Thymus (tissue), 14 donors: ENCODE measurements at places on chromosomes 1 and 21.

DNA sequence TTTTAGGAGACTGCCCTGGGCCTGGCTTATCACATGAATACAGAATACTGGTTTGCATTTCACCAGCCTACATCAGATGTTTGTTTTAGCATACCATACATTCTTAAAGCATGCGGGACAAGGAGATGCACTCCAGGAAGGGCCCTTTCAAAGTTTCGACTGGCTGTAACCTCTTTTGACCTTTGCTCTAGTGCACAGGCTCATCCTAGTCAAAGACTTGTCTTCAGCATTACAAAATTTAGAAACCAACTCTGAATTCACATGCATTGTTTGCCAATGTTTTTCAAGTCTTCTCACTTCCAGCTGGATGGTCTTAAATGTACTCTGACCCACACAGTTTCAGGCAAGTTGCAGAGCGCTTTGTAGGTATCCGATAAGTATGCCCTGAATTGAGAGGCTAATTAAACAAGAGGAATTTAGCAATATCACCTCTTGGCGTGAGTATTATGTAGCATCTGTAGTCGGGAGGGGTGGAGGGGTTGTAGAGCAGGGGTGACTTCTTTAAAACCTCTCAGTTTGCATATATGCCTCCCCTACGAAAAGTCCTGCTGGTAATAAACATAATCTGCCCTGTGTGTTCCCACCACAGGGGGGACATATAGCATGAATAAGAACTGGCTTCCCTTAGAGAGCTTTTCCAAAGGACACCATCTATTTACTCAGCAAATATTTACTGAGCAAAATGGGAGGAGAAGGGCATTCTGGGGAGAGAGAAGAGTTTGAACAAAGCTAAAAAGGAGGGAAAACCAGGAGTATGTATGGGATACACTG is 24.4 kb upstream of the AHCYL1 start:
- no peak for DNase-seq

GRCh38 chr1:940107-941014 is 16.6 kb downstream of the SAMD11 start:
- no peak for DNase-seq

- no peak for DNase-seq
Measured at GRCh38 chr1:21244986-21245687, 45.1 kb downstream of the ECE1 start.

DNA sequence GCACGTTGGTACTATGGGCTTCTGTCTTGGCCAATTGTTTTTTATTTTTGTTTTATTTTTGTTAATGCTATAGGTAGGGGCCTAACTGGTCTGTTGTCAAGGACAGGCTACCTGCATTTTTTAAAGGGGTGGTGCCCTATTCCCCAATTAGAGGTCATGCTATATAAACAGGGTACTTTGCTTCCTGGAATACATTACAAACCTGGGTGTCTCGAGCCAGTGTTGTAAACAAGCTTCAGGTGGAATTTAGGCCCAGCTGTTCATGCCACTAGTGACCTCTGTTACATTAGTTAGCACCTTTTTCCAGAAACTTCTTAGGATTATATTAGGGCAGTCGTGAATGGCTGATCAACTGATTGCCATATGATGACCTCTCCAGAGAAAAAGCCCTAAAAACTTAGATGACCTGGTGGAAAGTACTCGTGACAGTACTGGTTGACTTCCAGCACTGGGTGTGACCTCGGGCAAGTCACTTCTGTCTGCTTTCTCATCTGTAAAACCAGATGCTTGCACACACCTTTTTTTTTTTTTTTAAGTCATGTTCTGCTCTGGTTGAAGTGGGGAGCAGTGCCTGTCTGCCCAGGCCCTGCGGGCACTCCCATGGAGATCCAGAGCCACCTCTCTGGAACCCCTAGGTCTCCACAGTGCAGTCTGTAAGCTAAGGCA is 46.5 kb downstream of the ELK4 start:
- no peak for DNase-seq

DNA sequence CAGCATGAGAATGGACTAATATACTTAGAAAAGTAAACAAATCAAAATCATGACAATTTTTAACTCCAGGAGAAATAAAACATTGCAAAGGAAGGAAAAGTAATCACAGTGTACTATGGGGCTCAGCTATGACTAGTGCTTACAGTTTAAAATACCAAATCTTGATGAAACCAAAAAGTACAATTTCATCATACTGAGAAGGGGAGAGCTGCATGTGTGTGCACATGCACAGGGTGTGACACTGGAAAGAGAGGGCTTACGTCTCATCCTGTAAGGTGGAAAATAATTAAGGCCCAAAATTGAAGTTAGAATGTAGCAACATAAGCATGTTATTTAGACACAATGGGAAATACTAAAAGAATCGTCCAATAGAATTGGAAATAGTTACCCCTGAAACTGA is 64.6 kb downstream of the OMA1 start:
- no peak for DNase-seq

- no peak for DNase-seq
Measured at GRCh38 chr1:184028854-184029623, 8.5 kb downstream of the COLGALT2 start.

DNA sequence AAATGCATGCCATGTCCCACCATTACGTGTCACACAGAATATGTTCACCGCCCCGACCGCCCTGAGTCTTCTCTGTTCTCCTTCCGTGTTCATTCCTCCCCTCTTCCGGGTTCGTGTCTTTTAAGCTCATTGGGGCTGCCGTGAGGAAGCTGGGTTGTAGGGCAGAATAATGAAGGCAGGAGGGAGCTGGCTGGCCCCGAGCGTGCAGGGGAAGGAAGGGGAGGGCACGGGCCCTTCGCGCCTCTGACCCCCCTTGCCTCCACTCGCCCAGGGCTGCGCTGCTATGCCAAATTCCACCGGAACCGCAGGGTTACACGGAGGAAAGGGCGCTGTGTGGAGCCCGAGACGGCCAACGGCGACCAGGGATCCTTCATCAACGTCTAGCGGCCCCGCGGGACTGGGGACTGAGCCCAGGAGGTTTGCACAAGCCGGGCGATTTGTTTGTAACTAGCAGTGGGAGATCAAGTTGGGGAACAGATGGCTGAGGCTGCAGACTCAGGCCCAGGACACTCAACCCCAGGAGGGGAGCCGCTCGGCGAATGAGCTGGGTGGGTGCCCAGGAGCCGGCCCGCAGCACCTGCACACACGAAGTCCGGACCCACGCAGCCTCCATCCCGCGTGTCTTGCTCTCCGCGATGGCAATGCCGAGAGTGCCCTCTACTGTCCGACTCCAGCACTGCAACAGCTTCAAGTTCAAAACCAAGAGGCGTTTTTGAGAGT is 16.5 kb upstream of the AGTRAP start:
- DNase-seq: peak; percentile 78

GRCh38 chr1:110207831-110208230 is 2.3 kb upstream of the KCNC4 start:
- peak; percentile 62 for DNase-seq

- DNase-seq: no peak
Measured at GRCh38 chr21:15659753-15660422, 69.9 kb upstream of the USP25 start.

- DNase-seq: no peak
Measured at GRCh38 chr1:84836145-84836544, 56.9 kb downstream of the LPAR3 start.

- DNase-seq: no peak
Measured at GRCh38 chr1:68361346-68361910, 88.3 kb downstream of the RPE65 start.

DNA sequence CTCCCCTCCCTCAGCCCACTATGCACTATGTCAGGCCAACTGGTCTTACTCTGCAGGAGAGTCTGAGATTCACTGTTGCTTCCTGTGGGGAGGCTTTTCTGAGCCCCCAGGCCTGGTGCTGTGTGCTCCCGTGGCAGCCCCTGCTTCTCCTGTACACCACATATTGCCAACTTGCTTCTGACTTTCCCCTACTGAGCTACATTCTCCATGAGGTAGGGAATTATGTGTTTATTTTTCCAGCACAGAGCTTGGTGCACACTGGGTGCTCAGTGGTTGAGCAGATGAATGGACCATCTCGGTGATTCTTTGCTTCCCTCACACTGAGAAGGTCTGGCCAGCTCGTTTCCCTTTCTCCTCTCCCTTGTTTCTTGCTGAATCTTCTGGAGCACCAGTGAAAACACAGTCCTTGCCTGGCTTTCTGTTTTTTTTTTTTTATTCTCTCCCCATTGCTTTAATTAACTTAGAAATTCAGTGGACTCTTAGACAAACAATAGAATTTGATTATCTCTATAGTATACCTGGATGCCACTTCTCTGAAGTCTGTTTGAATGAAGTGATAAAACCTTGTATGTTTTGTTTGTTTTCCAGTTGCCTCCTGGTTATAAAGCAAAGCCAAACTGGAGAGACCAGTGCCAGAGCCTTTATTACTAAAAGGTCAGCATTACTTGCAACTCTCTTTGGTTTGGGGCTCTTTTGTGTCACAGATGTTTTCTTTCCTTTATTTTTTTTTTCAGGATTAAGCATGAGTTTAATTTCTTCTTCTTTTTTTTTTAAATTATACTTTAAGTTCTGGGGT is 50.3 kb upstream of the CNIH3 start:
- DNase-seq: no peak

- no peak for DNase-seq
Measured at GRCh38 chr1:20875198-20875973, 88.3 kb upstream of the HP1BP3 start.

- DNase-seq: no peak
Measured at GRCh38 chr1:86706018-86706635, 1.8 kb downstream of the SH3GLB1 start.
